ENCODE measurements at places on chromosomes 7 and 10.
A peak's percentile ranks its signal among the peaks of the same experiment; 100 is the strongest.

- H3K36me3 ChIP-seq, result no peaks in the 10 kb centered on the region
- H3K4me3 ChIP-seq, result no peak overlapping the region
These were observed 96.0 kb downstream of the HIPK2 start for GRCh38 chr7:139681812-139682135.

DNA sequence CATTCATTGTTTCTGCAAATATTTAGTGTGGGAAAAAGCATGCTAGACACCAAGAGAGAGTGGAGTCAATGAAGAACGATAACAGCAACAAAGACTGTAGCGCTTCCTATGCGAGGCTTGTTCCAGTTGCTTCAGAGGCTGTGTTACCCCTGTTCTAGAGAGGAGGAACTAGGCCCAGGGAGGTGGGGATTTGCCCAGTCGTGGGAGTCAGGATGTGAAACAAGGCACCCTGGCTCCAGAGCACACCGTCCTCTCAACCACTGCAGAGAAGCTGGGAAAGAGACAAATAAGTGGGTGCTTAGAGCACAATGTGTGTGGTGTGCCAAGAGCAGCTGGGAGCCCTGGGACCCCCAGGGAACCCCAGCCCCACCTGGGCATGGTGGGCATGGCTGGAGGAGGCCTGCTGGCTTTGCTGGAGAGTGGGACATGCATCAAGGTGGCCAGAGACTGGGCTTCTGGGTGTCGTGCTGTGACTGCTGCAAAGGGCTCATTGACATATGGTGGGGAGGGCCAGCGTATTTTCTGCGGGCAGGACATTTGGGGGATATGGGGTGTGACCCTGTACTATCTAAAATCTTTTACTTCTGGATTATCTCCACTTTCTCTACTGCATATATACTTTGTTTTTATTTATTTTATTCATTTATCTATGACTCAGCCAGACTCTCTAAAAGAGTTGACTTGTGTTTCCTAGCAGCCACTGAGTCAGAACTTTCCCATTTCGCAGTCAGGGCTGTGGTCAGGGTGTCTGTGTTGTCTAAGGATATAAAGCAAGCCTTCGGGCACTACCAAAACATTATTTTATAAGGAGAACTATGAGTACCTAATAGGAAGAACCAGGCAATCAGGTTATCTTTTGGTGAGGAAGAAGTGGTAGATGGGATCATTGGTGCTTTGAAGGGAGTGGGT, 95.4 kb downstream of the TCF7L2 start:
- no peak overlapping the region for H3K27ac ChIP-seq
- H3K27me3 ChIP-seq, result no peaks in the 10 kb centered on the region
- H3K4me1 ChIP-seq, result peaks cover 19% of the 10 kb centered on the region

- H3K36me3 ChIP-seq, result no peaks in the 10 kb centered on the region
- no peak for DNase-seq
- H3K4me1 ChIP-seq, result no peaks in the 10 kb centered on the region
- no peaks in the 10 kb centered on the region for H3K27me3 ChIP-seq
- no peak overlapping the region for H3K27ac ChIP-seq
- H3K4me3 ChIP-seq, result no peak overlapping the region
These were observed 87.2 kb upstream of the KCNMA1 start for GRCh38 chr10:77724820-77725219.

DNA sequence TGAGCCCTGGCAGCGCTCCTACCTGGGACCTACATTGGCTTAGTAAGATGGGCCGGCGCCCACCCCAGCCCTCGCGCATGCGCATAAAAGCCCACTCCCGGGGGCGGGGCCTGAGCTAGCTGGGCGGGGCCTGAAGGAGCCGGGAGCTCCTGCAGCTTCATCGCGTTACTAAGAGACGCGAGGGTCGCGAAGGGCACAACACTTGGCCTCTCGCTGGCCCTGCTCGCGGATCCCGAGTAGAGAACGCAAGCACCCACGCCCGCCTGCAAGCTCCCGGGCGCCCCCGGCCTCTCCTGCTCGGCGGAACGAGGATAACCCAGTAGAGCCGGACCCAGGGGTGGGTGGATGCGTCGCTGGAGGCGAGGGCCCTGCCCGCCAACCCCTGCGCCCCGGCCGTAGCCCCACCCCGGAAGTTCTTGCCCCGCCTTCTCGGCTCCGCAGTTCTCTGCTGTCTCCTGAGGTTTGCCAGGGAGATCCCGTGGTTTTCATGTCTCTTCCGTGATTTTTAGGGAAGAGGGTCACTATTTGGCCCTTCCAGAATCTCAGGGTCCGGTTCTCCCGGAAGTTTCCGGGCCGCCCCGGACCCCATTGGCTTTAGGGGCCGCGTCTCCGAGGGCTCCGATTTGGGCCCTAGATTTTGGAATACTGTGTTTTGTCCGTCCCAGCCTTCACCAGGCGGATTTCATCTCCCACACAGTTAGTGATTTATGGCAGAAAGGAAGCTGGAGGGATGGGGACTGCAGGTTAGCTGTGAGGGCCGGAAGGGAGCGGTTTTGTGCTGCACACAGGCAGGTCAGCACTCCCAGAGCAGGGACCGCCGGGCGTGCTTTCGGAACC, at the start of gene MEIG1:
MEIG1 (plus strand) TSS at position 168 of the 837 bp plus-strand sequence. CDS start 7,081 bp downstream, outside the sequence.
- peak within 1 kb of the TSS; percentile 91 for H3K4me3 ChIP-seq
- H3K36me3 ChIP-seq, result no peaks in the 10 kb centered on the region
- peak within 1 kb of the TSS; percentile 97 for H3K27ac ChIP-seq
- no peaks in the 10 kb centered on the region for H3K27me3 ChIP-seq
- DNase-seq, result peak; percentile 82

DNA sequence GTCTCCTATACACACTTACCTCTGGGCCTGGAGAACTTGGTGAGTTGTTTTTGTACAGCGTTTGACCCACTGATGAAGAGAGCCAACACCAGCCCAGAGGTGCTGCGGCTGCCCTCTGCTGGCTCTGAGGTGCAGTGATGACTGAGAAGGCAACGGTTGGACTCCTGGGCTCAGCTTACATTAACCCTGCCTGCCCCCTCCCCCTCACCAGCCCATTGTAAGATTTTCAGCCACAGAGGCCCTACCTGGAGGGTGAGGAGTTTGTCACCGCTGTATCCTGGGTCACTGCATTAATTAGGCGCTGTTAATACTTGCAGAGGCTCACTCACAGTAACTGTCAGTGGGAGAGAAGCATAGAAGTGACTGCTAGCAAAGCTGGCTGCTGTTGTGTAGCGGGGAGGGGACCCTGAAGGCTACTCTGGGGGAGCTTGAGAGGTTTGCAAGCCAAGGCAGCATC, 19.0 kb upstream of the ANKRD2 start:
- DNase-seq, result peak; percentile 62
- no peaks in the 10 kb centered on the region for H3K36me3 ChIP-seq
- no peaks in the 10 kb centered on the region for H3K27me3 ChIP-seq
- no peak overlapping the region for H3K4me3 ChIP-seq
